ENCODE measurements at places on chromosomes 6 and 20. TPM values are rescaled to one million over a fixed set of nuclear protein-coding genes. Genes with fewer than 3 reads are reported as not detected.

DNA sequence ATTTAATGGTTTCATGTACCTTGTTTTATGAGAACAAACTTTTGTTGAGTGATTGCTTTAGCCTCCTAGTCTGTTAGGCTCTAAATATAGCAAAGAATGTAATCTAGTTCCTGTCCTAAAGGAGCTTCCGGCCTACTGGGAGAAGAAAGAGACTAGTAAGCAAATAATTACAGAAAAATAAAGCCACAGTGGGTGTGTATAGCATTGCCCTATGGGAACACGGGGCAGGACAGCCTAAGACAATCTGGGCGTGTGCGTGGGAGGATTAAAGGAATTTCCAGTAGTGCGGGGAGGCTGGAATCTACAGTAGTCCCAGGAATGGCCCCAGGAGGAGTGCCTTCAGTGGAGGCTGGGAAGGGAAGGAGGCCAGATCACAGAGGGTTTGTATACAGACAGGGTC, 98.1 kb upstream of the AKAP12 start:
- H3K36me3 ChIP-seq = no peaks in the 10 kb centered on the region
- no peak overlapping the region for H3K27ac ChIP-seq
- H3K27me3 ChIP-seq = no peaks in the 10 kb centered on the region
- H3K4me1 ChIP-seq = no peaks in the 10 kb centered on the region
- no peak overlapping the region for H3K4me3 ChIP-seq

DNA sequence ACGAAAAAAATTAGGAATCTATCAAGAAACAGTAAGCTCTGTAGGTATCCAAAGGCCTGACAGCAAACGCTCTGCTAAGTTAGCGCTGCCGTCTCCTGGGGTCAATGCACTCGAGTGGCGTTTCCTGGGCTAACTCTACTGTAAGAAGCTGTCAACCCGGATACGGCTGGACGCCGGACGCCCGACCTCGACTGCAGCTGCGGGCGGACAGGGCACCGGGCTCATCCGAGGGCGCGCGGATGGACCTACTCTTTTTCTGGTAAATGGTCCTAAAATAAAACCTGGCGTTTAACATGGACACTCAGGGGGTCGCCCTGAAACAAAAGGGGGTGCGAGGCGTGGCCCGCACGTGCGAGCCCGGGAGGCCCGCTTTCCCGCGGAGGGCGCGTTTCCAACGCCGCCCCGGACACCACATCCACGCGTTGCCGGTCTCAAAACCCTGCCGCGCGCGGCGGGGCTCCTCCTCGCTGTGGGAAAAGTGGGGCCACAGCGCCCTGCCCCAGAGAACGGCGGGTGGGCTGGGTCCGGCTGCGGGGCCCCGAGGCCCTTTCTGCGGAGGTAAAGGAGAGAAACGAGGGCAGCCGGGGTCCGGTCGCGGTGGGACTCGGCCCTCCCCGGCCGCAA, 537 bp downstream of the TCP1 start:
- peak; percentile 81 for DNase-seq
- no peaks in the 10 kb centered on the region for H3K4me1 ChIP-seq
- peak overlapping the region; percentile 82 for H3K4me3 ChIP-seq
- H3K27ac ChIP-seq = peak overlapping the region; percentile 10
- H3K36me3 ChIP-seq = no peaks in the 10 kb centered on the region

GRCh38 chr6:2480267-2480966, 235.0 kb upstream of the GMDS start:
- H3K27ac ChIP-seq = no peak overlapping the region
- no peak overlapping the region for H3K4me3 ChIP-seq
- DNase-seq = no peak
- peaks cover 4% of the 10 kb centered on the region for H3K4me1 ChIP-seq
- no peaks in the 10 kb centered on the region for H3K27me3 ChIP-seq

- no peaks in the 10 kb centered on the region for H3K36me3 ChIP-seq
- H3K27me3 ChIP-seq = no peaks in the 10 kb centered on the region
- H3K27ac ChIP-seq = no peak overlapping the region
- H3K4me1 ChIP-seq = no peaks in the 10 kb centered on the region
- no peak for DNase-seq
These were observed 105.7 kb downstream of the ASXL1 start for GRCh38 chr20:32463642-32464400.

- peak overlapping the region; percentile 71 for H3K27ac ChIP-seq
- no peak for DNase-seq
- H3K36me3 ChIP-seq = no peaks in the 10 kb centered on the region
- H3K27me3 ChIP-seq = no peaks in the 10 kb centered on the region
These were observed 200.3 kb downstream of the EDN1 start for GRCh38 chr6:12490351-12490903.

GRCh38 chr6:41636833-41637193, 1.5 kb upstream of the MDFI start:
- H3K4me3 ChIP-seq = no peak overlapping the region

DNA sequence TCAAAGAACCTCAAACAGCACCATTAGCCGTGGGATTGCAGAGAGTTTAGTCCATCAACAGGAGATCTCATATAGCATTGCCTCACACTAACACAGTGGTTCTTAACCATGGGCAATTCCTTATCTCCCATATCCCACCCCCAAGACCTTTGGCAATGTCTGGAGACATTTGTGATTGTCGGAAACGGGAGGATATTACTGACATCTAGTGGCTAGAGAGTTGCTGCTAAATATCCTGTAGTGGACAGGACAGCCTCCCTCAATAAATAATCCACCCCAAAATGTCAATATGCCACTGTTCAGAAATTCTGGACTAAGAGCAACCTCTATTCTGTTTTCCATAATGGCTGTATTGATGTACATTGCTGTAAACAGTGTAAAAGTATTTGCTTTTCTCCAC, 210.1 kb upstream of the CCN2 start:
- H3K36me3 ChIP-seq = no peaks in the 10 kb centered on the region
- H3K4me1 ChIP-seq = no peaks in the 10 kb centered on the region
- no peaks in the 10 kb centered on the region for H3K27me3 ChIP-seq
- DNase-seq = no peak
- no peak overlapping the region for H3K4me3 ChIP-seq

- H3K36me3 ChIP-seq = no peaks in the 10 kb centered on the region
- DNase-seq = no peak
- H3K4me1 ChIP-seq = no peaks in the 10 kb centered on the region
- H3K4me3 ChIP-seq = no peak overlapping the region
- no peak overlapping the region for H3K27ac ChIP-seq
These were observed 32.2 kb upstream of the MYB start for GRCh38 chr6:135148889-135149288.

GRCh38 chr20:45445805-45446562, 23.6 kb upstream of the WFDC2 start:
- H3K36me3 ChIP-seq = no peaks in the 10 kb centered on the region
- H3K27me3 ChIP-seq = no peaks in the 10 kb centered on the region
- no peak overlapping the region for H3K27ac ChIP-seq
- H3K4me3 ChIP-seq = no peak overlapping the region
- H3K4me1 ChIP-seq = no peaks in the 10 kb centered on the region
- no peak for DNase-seq

DNA sequence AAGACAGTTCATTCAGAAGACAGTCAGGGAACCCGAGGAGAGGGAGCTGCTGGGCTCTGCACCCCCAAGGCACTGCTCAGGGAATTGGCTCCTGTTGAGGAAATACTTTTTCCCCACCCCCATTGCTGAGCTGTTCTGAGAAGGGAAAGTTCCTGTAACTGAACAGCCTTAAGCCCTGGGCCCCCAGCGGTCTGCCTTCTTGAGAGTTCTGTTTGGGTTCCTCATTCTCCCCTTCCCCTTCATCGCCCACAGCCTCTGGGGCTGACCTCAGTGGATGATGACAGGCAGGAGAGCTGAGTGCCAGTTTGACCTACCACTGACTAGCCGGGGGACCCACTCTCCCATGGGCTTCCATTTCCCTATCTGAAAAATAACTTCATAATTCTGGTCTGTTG, 10.7 kb downstream of the HCK start:
- no peaks in the 10 kb centered on the region for H3K4me1 ChIP-seq
- no peaks in the 10 kb centered on the region for H3K36me3 ChIP-seq
- H3K4me3 ChIP-seq = no peak overlapping the region
- peak; percentile 89 for DNase-seq
- H3K27me3 ChIP-seq = no peaks in the 10 kb centered on the region

DNA sequence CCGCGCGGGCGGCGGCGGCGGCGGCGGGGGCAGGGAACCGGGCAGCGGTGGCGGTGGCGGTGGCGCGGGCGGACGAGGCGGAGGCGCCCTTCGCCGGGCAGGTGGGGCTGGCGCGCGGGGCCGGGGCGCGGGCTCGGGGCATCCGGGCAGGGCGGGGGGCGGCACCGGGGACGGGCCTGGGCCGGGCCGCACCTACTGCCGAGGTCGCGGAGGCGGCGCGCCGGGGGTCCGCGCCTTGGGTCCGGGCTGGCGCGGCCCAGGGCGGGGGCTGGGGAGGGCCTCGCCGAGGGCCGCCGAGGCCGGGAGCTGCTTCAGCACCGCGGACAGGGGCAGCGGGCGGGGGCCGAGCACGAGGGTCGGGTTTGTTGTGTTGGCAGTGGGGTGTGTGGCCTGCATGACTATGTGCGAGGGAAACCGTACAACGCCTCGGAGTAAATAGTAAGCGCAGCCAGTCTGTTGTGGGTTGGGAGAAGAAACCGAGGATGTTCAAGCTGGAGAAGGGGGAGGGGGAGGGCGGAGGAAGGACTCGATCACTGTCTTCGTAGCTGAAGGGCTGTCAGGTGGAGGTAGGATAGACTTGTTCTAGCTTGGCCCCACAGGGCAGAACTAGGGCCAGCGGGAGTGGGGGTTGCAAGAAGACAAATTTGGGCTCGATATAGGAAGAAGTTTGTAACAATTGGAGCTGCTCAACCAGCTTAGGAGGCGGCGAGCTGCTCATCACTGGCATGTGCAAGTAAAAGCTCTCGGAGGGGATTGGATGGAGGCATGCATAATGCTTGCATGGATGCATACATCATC, 593 bp downstream of the MMP24 start:
- peak; percentile 64 for DNase-seq
- peak overlapping the region; percentile 80 for H3K4me3 ChIP-seq
- no peaks in the 10 kb centered on the region for H3K27me3 ChIP-seq
- H3K4me1 ChIP-seq = no peaks in the 10 kb centered on the region
- no peaks in the 10 kb centered on the region for H3K36me3 ChIP-seq

GRCh38 chr6:139027620-139028182, 844 bp upstream of the ABRACL start:
- no peaks in the 10 kb centered on the region for H3K36me3 ChIP-seq
- no peak overlapping the region for H3K27ac ChIP-seq
- DNase-seq = no peak
- peak overlapping the region; percentile 61 for H3K4me3 ChIP-seq
- H3K4me1 ChIP-seq = no peaks in the 10 kb centered on the region

GRCh38 chr6:40295251-40295950, 291.8 kb downstream of the LRFN2 start:
- H3K27me3 ChIP-seq = no peaks in the 10 kb centered on the region
- no peak overlapping the region for H3K4me3 ChIP-seq
- no peak for DNase-seq
- H3K36me3 ChIP-seq = no peaks in the 10 kb centered on the region

- no peaks in the 10 kb centered on the region for H3K27me3 ChIP-seq
- H3K4me1 ChIP-seq = no peaks in the 10 kb centered on the region
- no peak for DNase-seq
- no peaks in the 10 kb centered on the region for H3K36me3 ChIP-seq
- no peak overlapping the region for H3K4me3 ChIP-seq
These were observed 40.5 kb upstream of the ZNF831 start for GRCh38 chr20:59123011-59123677.

- H3K4me1 ChIP-seq = no peaks in the 10 kb centered on the region
- DNase-seq = no peak
- no peaks in the 10 kb centered on the region for H3K36me3 ChIP-seq
- H3K27ac ChIP-seq = no peak overlapping the region
These were observed 12.6 kb downstream of the AAR2 start for GRCh38 chr20:36248836-36249235.

- no peak overlapping the region for H3K4me3 ChIP-seq
- H3K27ac ChIP-seq = no peak overlapping the region
These were observed 84.7 kb upstream of the SUPT3H start for GRCh38 chr6:45462190-45463134.

GRCh38 chr6:30304002-30304401, 22.7 kb upstream of the TRIM39 start:
- peaks cover 8% of the 10 kb centered on the region for H3K36me3 ChIP-seq
- no peaks in the 10 kb centered on the region for H3K27me3 ChIP-seq
- no peaks in the 10 kb centered on the region for H3K4me1 ChIP-seq

The CALHM4 gene
- not detected for polyA plus RNA-seq

The CLDN20 gene
- not detected for polyA plus RNA-seq

The C6orf52 gene
- polyA plus RNA-seq = not detected

The PACSIN1 gene
- polyA plus RNA-seq = not detected

The SYTL3 gene
- polyA plus RNA-seq = 0.64 TPM

The ZMYND8 gene
- 9.1 TPM for polyA plus RNA-seq

The RIMS4 gene
- polyA plus RNA-seq = 2.3 TPM
